ENCODE measurements at places on chromosomes 4 and X.

GRCh38 chrX:105653891-105654290 lies 168.4 kb upstream of the NRK start:
- no peak for DNase-seq

GRCh38 chrX:129823522-129823921 lies 20.2 kb downstream of the ZDHHC9 start:
- DNase-seq: no peak

GRCh38 chr4:138223231-138223910 lies 18.8 kb downstream of the SLC7A11 start:
- no peak for DNase-seq

- no peak for DNase-seq
These were observed 17.9 kb downstream of the METAP1 start for GRCh38 chr4:99013402-99013843.

- no peak for DNase-seq
These were observed 28.9 kb upstream of the VEGFD start for GRCh38 chrX:15413101-15413500.

GRCh38 chrX:340121-340520 lies 21.5 kb upstream of the GTPBP6 start:
- DNase-seq: no peak

- DNase-seq: no peak
These were observed 70.8 kb downstream of the LUZP4 start for GRCh38 chrX:115360220-115360781.

DNA sequence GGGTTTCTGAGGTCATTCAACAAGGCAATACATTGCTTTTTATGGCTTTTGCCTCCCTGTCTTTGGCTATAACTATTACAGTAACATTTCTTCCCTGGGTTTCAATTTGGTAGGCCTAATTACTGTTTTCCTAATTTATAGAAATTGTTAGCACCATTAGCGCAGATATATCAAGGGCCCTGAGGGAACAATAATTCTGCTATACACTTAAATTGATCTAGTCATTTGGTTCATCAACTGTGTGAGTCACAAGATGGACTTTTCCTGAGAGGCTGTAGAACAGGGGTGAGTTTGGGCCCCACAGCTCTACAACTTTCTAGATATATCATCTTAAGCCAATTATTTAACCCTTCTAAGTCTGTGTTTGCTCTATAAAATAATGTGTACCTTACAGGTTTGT lies 107.9 kb downstream of the COMMD8 start:
- DNase-seq: no peak

DNA sequence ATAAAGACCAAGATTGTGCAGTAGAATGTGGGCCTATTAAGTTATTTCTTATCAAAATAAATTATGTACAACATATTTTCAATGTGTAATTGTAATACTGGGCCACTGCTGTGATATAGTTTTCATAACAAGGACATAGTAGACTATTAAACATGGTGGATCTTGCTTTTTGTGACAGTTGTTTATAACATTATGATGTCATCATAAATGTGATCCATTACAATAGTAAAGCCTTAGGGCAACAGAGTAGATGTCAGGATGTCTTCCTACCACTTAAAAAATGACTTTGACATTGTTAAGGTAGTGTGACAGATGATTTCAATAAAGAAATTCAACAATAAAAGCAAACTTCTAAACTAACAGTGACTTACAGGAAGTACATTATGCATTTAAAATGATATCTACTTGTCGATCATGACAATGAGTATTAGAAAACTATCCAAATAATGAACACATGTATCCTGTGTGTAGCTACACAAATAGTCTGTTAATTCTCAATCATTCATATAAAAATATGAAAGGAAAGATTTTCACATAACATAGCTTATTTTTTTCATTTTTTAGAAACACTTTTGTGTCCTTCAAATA lies 5.3 kb upstream of the AGA start:
- no peak for DNase-seq

GRCh38 chr4:151563194-151563593 lies 154.2 kb downstream of the FHIP1A start:
- no peak for DNase-seq

DNA sequence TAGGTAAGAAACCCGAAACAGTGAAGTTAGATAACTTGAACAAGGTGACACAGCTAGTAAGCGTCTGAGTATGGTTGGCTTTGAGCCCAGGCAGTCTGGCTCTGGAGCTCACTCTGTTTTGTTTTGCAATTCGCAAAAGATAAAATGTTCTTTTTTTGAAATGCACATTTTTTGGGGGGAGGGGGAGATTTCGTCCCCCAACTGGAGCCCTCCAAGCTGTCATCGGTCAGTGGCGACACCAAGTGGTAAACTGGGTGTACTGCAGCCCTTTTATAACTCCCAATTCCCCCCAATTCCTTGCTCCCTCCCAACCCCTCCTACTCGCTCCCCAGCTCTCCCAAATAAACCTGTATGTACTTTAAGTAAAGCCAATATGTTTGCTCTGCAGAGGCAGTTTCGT lies 2.8 kb upstream of the CLCN5 start:
- no peak for DNase-seq

Data from activated T-helper 1 cell treated with anti-CD3 and anti-CD28 coated beads, Interleukin-2, amount 50 U/mL, for 16 hours (primary cell).